Suprapubic skin (tissue), 4 donors: ENCODE measurements at places on chromosomes 13 and 19.

GRCh38 chr19:22286151-22286810 is at the start of gene ZNF729:
TSS of gene ZNF729 (plus strand) at chr19:22286441. CDS start at chr19:22286526, 85 bp downstream.
- no peaks in the 10 kb centered on the region for H3K27me3 ChIP-seq
- H3K4me3 ChIP-seq, result no peak within 1 kb of the TSS
- no peaks in the 10 kb centered on the region for H3K36me3 ChIP-seq
- H3K27ac ChIP-seq, result no peak within 1 kb of the TSS

- no peak for DNase-seq
- H3K4me3 ChIP-seq, result no peak overlapping the region
- H3K27ac ChIP-seq, result no peak overlapping the region
Observed at GRCh38 chr13:99873832-99874430, 97.6 kb downstream of the ZIC5 start.

DNA sequence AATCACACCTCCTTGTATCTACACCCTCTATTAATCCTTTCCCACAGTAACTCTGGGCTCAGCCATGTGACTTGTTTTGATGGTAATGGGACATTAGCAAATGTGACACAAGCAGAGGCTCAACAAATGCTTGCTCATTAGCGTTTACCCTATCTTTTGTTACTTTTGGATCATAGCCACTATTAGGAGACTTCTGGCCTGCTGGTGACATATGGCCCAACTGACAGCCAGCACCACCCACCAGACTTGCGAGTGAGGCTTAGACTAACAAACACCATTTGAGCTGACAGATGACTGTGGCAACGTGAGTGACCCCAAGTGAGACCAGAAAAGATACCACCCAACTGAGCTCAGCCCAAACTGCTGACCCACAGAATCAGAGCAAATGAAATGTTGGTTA is 154.1 kb downstream of the OLFM4 start:
- H3K4me3 ChIP-seq, result no peak overlapping the region
- H3K27me3 ChIP-seq, result peaks cover 2% of the 10 kb centered on the region
- no peaks in the 10 kb centered on the region for H3K36me3 ChIP-seq

GRCh38 chr13:114225610-114226009 is 9.1 kb upstream of the CDC16 start:
- H3K27me3 ChIP-seq, result peaks cover 22% of the 10 kb centered on the region
- no peak for DNase-seq
- no peaks in the 10 kb centered on the region for H3K36me3 ChIP-seq
- no peak overlapping the region for H3K27ac ChIP-seq

- DNase-seq, result no peak
- peaks cover 4% of the 10 kb centered on the region for H3K36me3 ChIP-seq
- H3K4me1 ChIP-seq, result peaks cover 26% of the 10 kb centered on the region
- H3K27ac ChIP-seq, result no peak overlapping the region
- no peaks in the 10 kb centered on the region for H3K27me3 ChIP-seq
Observed at GRCh38 chr13:98216711-98217285, 39.7 kb upstream of the RNF113B start.

DNA sequence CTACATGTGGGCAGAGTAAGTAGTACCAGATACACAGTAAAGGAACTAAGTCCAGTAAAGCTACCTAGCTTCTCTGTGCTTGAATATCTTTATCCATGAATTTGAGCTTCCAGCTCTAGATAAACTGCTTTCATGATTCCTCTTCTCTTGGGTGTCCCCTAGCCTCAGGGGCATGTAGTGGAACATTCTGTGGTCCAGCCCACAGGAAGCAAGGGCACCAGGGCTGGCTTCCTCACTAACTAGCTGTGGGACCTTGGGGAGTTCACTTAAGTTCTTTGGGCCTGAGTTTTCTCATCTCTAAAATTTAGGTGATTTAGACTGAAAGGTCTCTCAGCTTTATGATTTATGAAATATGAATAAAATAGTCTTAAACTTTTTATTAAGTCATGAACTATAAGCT is 185.7 kb downstream of the KATNAL1 start:
- no peak for DNase-seq
- H3K27ac ChIP-seq, result no peak overlapping the region
- H3K27me3 ChIP-seq, result peaks cover 4% of the 10 kb centered on the region
- H3K4me3 ChIP-seq, result no peak overlapping the region
- H3K36me3 ChIP-seq, result no peaks in the 10 kb centered on the region

DNA sequence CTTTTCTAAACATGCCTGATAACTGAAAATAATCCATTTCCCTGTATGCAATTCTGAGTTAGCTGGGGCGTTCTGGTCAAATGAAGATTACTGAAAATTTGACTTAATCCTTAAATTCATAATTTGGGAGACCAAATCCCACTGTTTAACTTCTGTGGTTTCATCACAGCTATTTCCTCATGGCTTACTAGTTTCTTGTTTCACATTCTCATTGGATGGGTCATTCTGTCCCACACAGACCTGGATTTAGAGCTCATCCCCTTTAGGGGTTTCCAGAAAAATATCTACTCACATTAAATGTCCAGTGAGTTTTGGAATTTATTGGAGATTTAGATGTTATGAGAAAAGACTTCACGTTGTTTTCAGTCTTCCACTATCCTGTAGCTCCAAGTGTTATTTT is 709.3 kb upstream of the KLHL1 start:
- H3K4me3 ChIP-seq, result no peak overlapping the region
- no peak overlapping the region for H3K27ac ChIP-seq
- no peaks in the 10 kb centered on the region for H3K36me3 ChIP-seq
- no peaks in the 10 kb centered on the region for H3K4me1 ChIP-seq
- no peak for DNase-seq

DNA sequence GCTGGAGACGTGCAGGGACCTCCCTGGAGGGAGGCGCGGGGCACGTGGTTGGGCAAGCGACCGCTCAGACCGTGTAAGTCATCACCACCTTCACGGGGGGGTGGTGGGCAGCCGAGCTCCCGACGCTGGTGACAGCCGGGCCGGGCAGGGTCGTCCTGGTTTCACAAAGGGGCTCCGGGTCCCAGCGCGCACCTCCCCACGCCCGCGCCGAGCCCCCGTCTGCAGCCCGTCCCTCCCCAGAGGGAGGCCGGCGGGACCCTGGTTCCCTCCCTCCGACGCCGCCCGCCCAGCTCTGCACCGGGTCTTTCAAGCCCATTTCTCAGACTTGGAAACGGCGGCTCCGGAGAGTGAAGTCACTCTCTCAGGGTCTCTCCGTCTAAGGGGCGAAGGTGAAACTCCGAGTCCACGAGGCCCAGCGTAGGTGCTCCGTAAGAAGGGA is 729 bp upstream of the ARID3A start:
- H3K27ac ChIP-seq, result peak overlapping the region; percentile 80
- peaks cover 36% of the 10 kb centered on the region for H3K4me1 ChIP-seq
- H3K36me3 ChIP-seq, result peaks cover 8% of the 10 kb centered on the region
- no peak for DNase-seq

- H3K27me3 ChIP-seq, result no peaks in the 10 kb centered on the region
- DNase-seq, result no peak
- H3K27ac ChIP-seq, result no peak overlapping the region
Observed at GRCh38 chr13:98261165-98261702, 84.2 kb upstream of the RNF113B start.

- H3K4me1 ChIP-seq, result no peaks in the 10 kb centered on the region
- DNase-seq, result peak; percentile 50
- no peak overlapping the region for H3K27ac ChIP-seq
- no peaks in the 10 kb centered on the region for H3K27me3 ChIP-seq
- no peaks in the 10 kb centered on the region for H3K36me3 ChIP-seq
Observed at GRCh38 chr13:111398196-111398595, 77.8 kb downstream of the TEX29 start.

- no peaks in the 10 kb centered on the region for H3K27me3 ChIP-seq
- H3K27ac ChIP-seq, result no peak overlapping the region
- DNase-seq, result no peak
- no peaks in the 10 kb centered on the region for H3K4me1 ChIP-seq
- no peak overlapping the region for H3K4me3 ChIP-seq
Observed at GRCh38 chr19:9808855-9809824, 9.7 kb downstream of the FBXL12 start.

GRCh38 chr13:107043021-107043956 is 475.4 kb upstream of the ARGLU1 start:
- no peaks in the 10 kb centered on the region for H3K27me3 ChIP-seq
- H3K4me1 ChIP-seq, result peaks cover 7% of the 10 kb centered on the region
- H3K4me3 ChIP-seq, result no peak overlapping the region
- H3K27ac ChIP-seq, result peak overlapping the region; percentile 4
- H3K36me3 ChIP-seq, result no peaks in the 10 kb centered on the region
- no peak for DNase-seq

DNA sequence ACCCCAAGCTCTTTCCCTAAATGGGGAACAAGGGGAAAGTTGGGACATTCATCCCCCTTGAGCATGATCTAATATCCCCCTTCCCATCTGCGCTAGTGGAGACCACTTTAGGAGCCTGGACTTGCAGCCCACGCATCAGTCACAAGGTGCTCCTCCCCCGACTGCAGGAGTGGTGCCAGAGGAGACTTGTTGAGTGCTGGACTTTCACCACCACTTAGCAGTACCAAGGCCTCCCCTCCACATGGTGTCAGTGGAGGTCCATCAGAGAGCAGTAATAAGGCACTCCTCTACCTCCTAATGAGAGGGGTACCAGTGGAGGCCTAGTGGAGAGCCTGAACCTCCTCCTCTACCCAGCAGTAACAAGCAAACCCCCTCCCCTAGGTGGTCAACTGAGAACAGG is 22.5 kb downstream of the CAB39L start:
- H3K36me3 ChIP-seq, result no peaks in the 10 kb centered on the region
- no peak for DNase-seq
- no peak overlapping the region for H3K4me3 ChIP-seq

GRCh38 chr19:36051637-36052036 is 2.4 kb downstream of the THAP8 start:
- H3K36me3 ChIP-seq, result no peaks in the 10 kb centered on the region
- H3K27me3 ChIP-seq, result no peaks in the 10 kb centered on the region
- H3K4me1 ChIP-seq, result peaks cover 17% of the 10 kb centered on the region
- no peak overlapping the region for H3K27ac ChIP-seq
- no peak overlapping the region for H3K4me3 ChIP-seq

DNA sequence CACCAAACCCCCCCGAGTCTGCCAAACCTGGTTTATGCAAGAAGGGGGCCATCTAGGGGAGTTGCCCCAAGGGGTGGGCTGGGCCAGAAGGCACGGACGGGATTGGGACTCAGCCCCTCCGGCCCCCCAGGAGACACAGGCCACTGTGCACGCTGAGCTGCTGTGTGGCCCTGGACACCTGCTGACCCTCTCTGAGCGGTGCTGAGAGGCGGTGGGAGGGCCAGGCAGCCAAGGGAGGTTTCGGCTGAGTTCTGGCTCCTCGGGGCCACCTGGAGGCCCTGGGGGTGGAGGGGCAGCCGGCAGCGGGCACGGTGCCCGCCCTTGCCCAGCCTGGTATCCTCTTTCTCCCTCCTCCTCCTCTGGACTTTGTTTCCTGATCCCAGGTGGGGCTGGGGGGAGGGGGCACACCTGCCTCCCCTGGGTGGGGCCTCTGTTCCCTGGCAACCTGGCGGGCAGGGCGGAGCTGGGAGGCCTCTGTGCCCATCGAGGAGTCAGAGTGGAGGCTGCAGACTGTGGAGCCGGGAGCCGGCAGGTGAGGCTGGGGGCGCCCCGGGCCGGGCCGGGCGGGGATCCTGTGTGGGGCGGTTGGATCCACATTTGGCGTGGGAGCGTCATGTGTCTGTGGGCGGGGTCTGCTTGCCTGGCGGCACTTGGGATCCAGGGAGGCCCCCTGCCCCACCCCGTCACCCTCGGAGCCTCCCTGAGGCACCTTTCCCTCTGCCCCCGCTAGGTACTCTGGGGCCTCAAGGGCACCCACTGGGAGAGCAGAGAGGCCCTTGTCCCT is at the start of gene MISP:
MISP (plus strand) TSS at position 473 of the 784 bp plus-strand sequence. CDS start 5,835 bp downstream, outside the sequence.
- no peaks in the 10 kb centered on the region for H3K27me3 ChIP-seq
- peaks cover 18% of the 10 kb centered on the region for H3K4me1 ChIP-seq

- H3K4me3 ChIP-seq, result no peak overlapping the region
- no peaks in the 10 kb centered on the region for H3K27me3 ChIP-seq
- no peaks in the 10 kb centered on the region for H3K4me1 ChIP-seq
Observed at GRCh38 chr19:29547361-29547960, 21.7 kb downstream of the VSTM2B start.

GRCh38 chr13:105365831-105366230 is 1169.6 kb downstream of the EFNB2 start:
- H3K4me3 ChIP-seq, result no peak overlapping the region
- peaks cover 8% of the 10 kb centered on the region for H3K4me1 ChIP-seq
- H3K27ac ChIP-seq, result no peak overlapping the region
- DNase-seq, result no peak
- no peaks in the 10 kb centered on the region for H3K36me3 ChIP-seq

DNA sequence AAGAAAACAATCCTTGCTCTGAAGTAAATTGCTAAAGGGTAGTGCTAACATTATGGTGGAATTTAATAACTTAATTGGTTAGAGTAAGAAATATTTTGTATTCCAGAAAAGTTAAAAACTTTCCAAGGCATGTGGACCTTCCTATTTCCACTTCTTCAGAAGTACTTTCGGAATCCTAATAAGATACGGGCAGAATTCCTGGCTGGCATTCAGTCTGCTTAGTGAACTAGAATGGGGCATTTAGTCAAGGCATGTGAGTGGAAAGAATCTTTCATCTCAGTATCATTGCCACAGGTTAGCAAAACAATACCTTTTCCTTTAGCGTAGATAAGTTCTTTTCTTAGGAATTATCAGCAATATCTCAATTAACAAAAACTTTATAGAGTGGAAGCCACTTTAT is 85.1 kb downstream of the TNFRSF19 start:
- H3K4me3 ChIP-seq, result no peak overlapping the region
- no peaks in the 10 kb centered on the region for H3K27me3 ChIP-seq
- H3K27ac ChIP-seq, result no peak overlapping the region
- peaks cover 34% of the 10 kb centered on the region for H3K4me1 ChIP-seq

DNA sequence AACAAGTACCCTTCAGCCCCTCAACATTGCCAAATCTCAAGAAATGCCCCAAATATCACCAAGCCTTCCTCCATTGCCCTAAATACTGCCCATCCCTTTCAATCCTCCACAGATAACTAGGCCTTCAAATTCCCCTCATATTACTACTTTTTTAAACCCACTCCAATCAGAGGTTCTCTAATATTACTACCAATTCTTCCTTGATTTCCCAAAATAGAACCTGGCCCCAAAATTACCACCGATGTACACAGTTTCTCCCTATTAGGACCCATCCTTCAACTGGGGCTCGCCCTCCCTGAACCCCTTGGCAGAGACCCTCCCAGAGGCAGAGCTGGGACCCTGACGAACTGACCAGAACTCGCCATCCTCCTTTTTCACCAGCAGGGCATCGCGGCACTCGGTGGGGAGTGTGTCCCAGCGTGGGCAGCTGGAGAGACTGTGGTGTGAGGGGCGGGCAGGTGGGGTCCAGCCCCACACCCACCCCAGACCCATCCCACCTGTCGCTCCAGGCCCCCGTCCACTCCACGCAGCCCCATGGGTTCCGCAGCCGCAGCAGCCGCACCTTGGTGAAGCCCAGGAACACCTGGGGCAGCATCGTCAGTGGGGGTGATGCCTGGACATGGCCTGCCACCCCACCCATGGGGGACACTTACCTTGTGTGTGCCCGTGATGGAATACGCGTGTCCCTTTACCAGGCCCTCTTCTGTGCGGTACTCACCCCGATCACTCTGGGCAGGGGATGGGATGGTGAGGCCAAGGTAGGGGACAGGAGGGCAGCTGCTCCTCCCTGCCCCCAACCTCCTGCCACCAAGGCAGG is 6.1 kb downstream of the CAPN12 start:
- no peaks in the 10 kb centered on the region for H3K36me3 ChIP-seq
- H3K27ac ChIP-seq, result no peak overlapping the region
- H3K4me1 ChIP-seq, result peaks cover 31% of the 10 kb centered on the region
- H3K4me3 ChIP-seq, result no peak overlapping the region
- no peak for DNase-seq
- no peaks in the 10 kb centered on the region for H3K27me3 ChIP-seq

- H3K4me3 ChIP-seq, result no peak overlapping the region
- DNase-seq, result no peak
- H3K27me3 ChIP-seq, result no peaks in the 10 kb centered on the region
- H3K4me1 ChIP-seq, result peaks cover 16% of the 10 kb centered on the region
Observed at GRCh38 chr19:55626350-55626749, 2.0 kb upstream of the ZNF784 start.
